ENCODE measurements at places on chromosomes 12 and 14.

DNA sequence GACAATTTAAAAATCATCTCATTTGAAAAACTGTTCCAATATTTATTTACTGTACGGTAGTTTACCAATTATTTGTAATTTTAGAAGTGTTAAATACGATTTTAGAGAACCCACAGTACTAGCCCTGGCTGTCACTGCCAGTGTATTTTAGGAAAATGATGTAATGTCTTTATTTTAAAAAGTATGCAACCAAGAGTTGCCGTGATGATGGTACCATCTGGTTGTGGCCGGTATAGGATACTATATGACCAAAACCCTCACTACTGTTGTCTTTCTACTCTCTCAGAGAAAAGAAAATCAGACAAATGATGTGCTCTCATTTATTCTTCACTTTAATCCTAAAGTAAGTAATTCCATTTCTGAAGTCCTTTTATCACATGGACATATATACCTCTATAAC, 395.0 kb downstream of the FOXG1 start:
- no peak for DNase-seq

GRCh38 chr14:51291016-51291415, 51.0 kb downstream of the TMX1 start:
- no peak for DNase-seq

DNA sequence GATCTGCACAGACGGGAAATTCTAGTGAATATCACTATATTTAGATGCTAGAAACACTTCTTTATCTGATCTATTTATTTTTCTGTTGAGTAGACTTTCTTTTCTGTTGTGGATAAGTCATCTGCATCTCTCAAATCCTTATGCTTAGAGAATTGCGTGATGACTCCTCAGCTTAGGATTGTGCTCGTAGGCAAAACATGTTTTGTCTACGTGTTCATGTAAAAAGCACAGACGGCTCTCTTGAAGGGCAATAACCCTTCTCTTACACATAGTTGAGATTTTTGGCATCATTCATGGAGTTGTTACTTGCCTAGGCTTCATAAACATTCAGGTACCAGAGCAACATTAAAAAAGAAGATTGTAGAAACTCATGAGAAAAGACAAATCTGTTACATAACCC, 18.6 kb downstream of the PPFIBP1 start:
- no peak for DNase-seq

GRCh38 chr12:63995512-63995911, 151.0 kb downstream of the SRGAP1 start:
- DNase-seq, result no peak

- no peak for DNase-seq
Measured at GRCh38 chr14:68477461-68478085, 315.3 kb downstream of the ZFP36L1 start.

All from stimulated activated CD8-positive, alpha-beta memory T cell treated with anti-CD3 and anti-CD28 coated beads, Interleukin-7, amount 100 ng/mL, for 1 hour (primary cell).